ENCODE measurements at places on chromosomes 16 and 17.

- no peak for DNase-seq
Observed at GRCh38 chr17:5838661-5839300, 231.4 kb upstream of the WSCD1 start.

- DNase-seq: no peak
Observed at GRCh38 chr16:77965346-77965745, 57.0 kb upstream of the CLEC3A start.

- no peak for DNase-seq
Observed at GRCh38 chr17:41048441-41048840, 1.3 kb upstream of the KRTAP2-1 start.

GRCh38 chr17:28746611-28747050, 2.8 kb downstream of the TRAF4 start:
- no peak for DNase-seq

- DNase-seq: no peak
Observed at GRCh38 chr17:37488009-37488604, 1.6 kb upstream of the DUSP14 start.
